ENCODE measurements at places on chromosomes 16 and 17.

GRCh38 chr16:27489906-27490305, 59.8 kb downstream of the GTF3C1 start:
- DNase-seq: no peak

- DNase-seq: no peak
Measured at GRCh38 chr17:16820161-16820877, 130.3 kb downstream of the CCDC144A start.

DNA sequence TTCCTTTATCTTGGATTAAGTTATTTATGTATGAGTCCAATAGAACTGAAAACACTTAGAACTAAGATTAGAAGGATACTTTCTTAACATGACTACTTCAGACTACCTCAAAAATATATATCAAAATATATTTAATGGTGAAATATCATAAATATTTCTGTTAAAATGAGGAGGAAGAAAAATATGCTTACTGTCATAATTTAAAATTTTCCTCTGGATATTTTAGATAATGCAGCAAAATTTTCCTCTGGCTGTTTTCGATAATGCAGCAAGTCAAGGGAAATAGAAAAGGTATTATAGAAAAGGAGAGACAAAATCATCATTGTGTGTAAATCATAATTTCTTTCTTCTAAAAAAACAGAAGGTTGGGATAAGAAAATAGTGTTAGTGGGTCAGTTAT, 263.3 kb downstream of the HS3ST3A1 start:
- DNase-seq: no peak

DNA sequence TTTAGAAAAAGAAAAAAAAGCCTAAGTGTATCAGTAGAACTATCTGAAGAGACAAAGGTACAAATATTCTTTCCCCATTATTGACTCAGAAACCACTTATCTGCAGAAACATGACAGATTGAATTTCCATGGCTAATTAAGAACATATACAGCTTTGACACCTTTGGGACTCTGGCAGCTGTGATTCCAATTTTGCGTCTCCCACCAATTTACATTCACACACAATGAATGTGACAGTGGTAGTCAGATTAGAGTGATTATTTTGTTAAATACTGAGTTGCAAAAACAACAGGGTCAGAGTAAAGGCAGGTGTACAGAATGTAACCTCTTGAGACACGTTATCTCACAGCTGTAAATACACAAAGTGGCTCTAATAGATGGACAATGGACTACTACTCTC, 5.3 kb upstream of the PPM1D start:
- no peak for DNase-seq

DNA sequence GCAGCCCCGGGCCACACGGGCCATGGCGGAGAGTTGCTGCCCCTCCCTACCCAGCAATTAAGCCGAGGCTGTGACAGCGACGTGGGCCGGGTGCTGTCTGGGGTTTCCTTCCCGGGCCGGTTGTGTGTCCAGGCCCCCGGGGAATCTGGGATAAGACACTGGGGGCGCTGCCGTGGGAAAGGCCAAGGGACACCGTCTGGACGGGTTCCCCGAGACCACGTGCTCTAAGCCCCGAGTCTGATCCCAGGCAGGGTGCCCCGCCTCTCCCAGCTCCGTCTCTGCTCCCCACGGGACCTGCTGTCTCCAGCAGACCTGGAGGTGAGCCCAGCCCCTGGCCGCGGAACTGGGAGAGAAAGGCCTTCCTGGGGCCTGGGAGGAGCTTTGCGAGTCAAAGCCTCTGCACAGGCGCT, 92.2 kb downstream of the IRX3 start:
- DNase-seq: no peak

DNA sequence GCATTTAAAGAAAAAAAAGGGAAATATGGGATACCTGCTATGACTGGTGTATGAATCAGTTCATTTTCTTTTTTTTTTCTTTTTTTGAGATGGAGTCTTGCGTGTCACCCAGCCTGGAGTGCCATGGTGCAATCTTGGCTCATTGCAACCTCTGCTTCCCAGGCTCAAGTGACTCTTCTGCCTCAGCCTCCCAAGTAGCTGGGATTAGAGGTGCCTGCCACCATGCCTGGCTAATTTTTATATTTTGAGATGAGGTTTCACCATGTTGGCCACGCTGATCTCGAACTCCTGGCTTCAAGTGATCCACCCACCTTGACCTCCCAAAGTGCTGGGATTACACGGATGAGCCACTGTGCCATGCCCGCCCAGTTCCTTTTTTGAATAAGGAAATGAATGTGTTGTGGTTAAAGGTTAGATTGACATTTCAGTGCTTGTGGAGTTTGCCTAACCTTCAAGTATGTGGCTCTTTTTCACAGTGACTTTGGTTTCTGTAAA, 7.7 kb downstream of the HAPSTR1 start:
- peak; percentile 38 for DNase-seq

All from hematopoietic multipotent progenitor cell treated with erythropoietin and hydrocortisone succinate and interleukin-3 and kit ligand, for 6 days (in vitro differentiated cells).